Stimulated activated CD8-positive, alpha-beta memory T cell treated with anti-CD3 and anti-CD28 coated beads, Interleukin-15, amount 100 ng/mL, for 48 hours (primary cell): ENCODE measurements at places on chromosomes 7 and 10.

- no peak for DNase-seq
These were observed 13.2 kb upstream of the PRKAR1B start for GRCh38 chr7:739983-740942.

DNA sequence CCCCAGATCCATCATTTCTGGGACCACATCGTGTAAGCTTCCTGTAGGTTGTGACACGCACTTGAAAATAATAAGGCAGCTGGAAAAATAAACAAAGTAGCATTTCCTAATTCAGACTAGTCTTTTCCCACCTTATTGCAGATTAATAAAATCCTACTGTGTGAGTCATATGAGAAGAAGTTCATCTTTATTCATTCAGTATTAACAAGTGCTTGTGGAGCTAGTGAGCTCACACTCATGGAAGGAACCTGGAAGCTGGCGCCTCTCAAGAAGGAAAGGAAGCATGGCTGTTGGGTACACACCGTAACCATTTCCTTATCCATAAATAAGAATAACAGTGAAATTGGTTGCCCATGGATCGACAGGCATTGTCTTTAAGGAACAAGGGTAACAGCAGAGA is 152.6 kb upstream of the PFKP start:
- no peak for DNase-seq

DNA sequence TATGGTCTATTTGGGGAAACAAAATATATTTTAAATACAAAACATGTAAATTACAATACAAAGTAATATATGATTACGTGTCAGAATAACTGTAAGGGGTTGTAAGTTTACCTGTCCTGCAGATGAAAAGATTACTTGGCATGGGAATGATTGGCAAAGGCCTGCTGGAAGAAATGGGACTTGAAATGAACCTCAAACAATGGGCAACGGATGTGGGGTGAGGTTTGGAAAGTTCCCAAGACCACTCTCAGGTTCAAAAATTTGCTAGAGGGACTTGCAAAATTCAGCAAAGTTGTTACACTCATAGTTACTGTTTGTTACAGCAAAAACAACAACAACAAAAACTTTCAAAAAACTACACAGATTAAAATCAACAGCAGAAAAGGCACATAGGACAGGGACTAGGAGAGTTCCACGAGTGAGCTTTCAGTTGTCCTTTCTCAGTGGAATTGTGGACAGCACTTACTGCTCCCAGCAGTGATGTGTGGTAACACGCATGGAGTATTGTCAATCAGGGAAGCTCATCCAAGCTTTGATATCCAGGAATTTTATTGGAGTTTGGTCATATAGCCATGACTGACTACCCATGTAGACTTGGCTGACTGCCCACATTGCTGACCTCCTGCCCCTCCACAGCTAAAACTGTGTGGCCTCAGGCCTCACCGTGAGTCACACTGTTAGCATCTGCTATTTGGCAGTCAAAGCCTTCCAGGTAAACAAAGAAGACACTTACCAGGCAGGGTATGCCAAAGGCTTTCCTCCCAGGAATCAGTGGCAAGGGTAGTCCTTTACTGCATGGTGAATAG is 43.8 kb downstream of the EXOC6 start:
- DNase-seq: no peak

DNA sequence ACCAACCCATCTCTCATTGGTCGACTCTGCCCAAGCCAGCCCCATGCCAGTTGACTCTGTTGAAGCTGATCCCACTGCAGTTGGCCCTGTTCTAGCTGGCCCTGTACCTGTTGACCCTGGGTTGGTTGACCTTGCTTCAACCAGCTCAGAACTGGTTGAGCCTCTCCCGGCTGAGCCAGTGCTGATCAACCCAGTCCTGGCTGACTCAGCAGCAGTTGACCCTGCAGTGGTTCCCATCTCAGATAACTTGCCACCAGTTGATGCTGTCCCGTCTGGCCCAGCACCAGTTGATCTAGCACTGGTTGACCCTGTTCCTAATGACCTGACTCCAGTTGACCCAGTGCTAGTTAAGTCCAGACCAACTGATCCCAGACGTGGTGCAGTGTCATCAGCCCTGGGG is 7.4 kb downstream of the PPRC1 start:
- no peak for DNase-seq

- DNase-seq: no peak
These were observed 39.2 kb downstream of the ELMO1 start for GRCh38 chr7:37409461-37409860.

GRCh38 chr7:28029051-28029450 is 151.5 kb downstream of the JAZF1 start:
- DNase-seq: no peak

- no peak for DNase-seq
These were observed 250.9 kb downstream of the TWIST1 start for GRCh38 chr7:18866359-18867036.

GRCh38 chr7:150420987-150421674 is 29.3 kb upstream of the GIMAP8 start:
- peak; percentile 72 for DNase-seq

DNA sequence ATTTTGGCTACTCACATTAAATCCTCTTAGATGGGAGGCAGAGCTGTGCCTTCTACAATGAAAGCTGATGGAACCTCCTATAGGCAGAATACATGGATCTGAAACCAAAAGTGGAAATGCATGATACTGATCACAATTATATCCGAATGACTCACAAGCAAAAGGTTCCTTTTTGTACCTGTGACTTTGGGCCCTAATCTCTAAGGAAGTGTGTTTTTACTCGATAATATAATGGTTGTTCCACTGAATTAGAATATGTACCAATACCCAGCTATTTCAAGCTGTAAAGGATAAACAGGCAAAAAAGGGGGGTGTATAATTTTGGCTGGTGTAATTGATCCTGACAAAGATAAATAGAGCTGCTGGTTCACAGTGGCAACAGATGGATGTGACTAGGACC is 17.6 kb upstream of the LAMB1 start:
- DNase-seq: no peak

DNA sequence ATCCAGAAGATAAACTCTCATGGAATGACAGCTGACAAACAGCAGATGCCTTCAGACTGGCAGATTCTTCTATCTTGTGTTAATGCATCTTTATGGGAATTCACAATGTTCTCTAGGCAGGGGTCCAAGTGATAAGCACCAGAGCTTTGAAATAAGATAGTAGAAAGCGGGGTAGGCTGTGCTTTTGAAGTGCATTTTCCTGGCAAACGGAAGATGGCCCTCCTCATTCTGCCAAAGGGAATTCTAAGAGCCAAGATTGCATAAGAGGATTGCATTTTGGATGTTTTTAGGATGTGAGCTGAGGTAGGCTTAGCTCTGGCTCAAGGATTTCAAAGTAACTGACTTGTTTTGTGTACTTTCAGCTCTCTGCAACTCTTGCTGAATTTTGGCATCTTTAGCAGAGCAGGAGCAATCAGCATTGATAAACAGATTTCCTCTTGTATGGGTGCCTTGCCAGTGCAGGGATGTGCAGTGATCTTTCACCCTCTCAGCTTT is 298.5 kb upstream of the KLF6 start:
- DNase-seq: no peak

DNA sequence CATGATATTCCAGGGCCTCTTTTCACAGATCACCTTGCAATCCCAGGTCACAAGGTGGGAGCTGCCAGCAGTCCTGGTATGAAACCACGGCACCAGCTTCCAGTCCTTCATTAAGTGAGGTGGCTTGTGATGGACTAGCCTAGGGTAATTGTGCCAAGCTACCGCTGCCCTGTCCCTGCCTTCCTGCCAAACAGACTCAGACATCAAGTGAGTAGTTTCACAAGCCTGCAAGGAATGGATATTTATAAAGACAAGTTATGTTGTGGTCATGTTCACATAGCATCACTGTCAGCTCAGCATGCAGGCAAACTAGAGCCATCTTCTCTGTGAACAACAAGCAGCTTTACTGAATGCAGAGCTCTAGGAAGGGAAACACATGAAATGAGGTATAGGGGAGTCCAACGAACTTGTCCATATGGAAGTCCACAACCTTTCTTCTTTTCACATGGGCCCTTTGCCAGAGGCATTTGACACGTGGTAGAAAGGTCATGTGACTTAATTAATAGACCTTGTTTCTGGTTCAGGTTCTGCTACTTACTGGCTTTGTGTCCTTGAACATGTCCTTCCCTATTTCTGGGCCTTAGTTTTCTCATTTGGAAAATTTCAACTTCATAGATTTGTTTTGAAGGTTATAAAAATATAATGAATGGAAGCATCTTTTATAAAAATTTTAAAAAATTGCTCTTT is 1061.2 kb downstream of the KCNMA1 start:
- no peak for DNase-seq

- no peak for DNase-seq
These were observed 29.1 kb downstream of the SPOCK2 start for GRCh38 chr10:72058989-72059842.

GRCh38 chr7:139598642-139599041 is 75.2 kb downstream of the CLEC2L start:
- no peak for DNase-seq

- no peak for DNase-seq
These were observed 37.2 kb upstream of the MYL10 start for GRCh38 chr7:101666293-101666692.

DNA sequence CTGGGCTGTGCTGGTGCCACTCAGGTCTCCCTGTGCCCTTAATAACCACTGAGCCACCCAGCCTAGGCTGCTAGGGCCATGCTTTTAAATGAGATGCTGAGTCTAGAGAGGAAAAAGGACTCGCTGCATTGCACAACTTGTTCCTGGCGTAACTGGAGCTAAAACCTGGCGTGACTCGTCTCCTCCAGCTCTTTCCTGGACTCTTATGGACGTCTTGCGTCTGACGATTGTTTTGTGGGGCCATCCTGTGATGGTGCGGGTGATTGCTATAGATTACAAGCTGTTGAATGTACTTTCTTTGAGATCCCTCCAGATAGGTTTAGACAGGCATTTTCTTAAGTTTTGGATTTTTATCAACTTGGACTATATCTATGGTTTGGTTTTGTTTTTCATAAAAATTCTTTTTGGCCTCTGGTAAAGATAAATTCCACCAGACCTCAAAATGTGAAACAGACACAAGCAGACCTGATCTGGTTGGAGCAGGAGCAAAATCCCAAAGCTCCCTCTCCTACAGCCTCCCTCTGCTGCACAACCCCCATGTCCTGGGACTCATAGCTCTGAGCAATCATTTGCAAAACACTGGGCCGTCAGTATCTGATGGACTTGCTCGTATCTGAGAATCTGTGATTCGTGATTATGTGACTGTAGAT is 230.3 kb downstream of the ARHGAP12 start:
- DNase-seq: no peak
